ENCODE measurements at places on chromosomes 13 and 19.

GRCh38 chr19:14114854-14115253 is 2.7 kb downstream of the PRKACA start:
- DNase-seq, result no peak

GRCh38 chr13:86051134-86052103 is 252.2 kb upstream of the SLITRK6 start:
- DNase-seq, result no peak

GRCh38 chr19:35661995-35662340 is 4.3 kb upstream of the UPK1A start:
- no peak for DNase-seq

DNA sequence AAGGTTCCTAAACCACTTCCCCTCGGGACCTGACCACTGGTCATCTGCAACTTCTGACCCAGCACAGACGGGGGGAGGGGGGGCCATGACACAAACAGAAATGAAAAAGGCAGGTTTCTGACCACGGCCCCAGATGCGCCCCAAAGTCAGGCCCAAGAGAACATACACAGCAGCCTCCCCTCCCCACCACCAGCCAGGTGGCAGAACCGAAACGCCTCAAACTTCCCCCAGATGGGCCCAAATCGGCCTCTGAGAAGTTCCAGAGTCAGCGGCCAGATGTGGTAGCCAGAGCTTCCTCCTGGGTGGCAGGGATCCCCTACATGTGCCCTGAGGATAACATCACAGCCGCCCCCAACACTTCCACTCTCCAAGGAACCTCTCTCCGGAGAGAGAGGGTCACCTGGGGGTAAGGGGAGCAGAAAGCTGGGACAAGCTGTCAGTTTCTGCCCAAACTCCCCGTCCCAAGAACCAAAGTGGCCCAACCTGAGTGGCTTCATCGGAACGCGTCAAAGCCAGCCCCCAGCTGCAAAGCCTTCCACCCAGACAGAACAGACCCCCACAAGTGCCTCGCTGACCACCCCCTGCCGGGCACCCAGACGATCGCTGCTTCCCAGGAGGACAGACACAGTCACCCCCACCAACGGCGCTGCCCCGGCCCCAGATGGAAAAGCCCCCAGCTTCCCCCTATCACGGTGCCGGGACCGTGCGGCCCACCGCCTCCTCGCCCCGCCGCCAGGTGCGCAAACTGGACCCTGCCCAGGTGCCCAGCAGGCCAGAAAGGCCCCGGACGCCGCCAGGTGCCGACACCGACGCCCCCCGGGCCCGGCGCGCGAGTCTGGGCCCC is 800 bp downstream of the ELL start:
- DNase-seq, result no peak

DNA sequence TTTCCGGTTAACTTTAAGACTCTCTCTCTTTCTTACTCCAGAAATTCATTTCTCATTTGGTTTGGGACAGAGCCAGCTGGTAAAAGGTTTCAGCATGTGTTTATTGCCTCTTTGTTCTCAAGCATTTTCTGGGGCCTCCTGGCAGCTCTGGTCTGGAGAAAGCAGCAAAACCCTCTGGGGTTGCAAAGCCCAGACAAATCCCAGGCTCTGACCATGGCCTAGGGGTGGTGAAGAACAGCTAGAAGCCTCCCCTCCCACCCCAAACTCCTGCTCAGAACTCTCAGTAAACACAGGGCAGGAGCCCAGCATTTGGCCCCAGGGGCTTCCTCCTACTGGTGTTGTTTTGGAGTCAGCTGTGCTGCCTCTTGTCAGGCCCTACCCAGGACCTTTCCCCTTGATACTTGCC is 124.2 kb upstream of the SERP2 start:
- no peak for DNase-seq

Measured in NCI-H1930 (cell line).